ENCODE measurements at places on chromosomes 3 and 15.

DNA sequence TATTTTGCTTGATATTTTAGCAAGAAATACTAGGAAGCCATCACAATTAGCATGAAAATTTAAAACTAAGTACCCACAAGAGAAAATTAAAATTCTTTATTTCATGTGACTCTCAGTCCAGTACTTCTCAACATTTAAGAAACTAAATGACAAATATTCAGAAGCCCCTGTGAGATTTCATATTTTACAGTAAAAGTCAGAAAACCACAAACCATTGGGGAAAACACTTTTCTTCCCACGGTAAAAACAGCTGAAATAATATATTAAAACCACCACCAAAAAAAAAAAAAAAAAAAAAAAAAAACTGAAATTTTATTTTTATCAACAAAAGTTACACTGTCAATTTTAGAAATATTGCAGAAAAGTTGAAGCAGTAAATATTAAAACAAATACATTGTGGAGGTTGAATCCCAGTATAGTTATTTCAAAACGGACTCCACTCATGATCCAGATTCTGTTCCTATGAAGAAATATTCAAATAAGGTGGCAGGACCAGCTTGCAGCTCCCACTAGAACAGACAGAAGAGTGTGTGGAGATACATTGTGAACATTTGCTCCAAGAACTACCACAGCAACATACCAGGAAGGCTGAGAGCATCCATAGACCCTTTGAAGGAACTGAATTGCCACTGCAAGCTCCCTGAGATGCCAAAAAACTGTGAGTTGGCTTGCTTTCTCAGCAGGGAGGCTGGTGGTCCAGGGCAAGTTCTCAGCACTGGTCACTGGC, 308.2 kb downstream of the CTNNB1 start:
- no peak for DNase-seq

DNA sequence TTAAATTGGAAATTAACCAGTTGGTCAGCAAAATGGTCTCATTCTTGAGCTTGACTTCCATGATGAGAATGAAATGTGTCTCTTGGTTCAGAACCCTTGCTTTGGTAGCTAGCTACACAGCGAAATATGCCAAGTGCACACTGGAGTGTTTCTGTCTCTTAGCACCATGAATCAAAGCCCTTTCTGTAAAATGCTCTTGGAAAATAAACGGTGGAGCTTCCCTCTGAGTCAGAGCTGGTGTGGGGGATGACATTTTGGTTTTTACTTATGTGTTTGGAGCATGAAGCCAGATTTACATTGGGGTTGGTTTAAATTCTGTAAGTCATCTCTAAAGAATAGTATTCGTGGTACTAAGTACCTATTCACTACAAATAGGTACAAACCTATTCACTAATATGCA, 85.1 kb upstream of the NANOGP8 start:
- no peak for DNase-seq

DNA sequence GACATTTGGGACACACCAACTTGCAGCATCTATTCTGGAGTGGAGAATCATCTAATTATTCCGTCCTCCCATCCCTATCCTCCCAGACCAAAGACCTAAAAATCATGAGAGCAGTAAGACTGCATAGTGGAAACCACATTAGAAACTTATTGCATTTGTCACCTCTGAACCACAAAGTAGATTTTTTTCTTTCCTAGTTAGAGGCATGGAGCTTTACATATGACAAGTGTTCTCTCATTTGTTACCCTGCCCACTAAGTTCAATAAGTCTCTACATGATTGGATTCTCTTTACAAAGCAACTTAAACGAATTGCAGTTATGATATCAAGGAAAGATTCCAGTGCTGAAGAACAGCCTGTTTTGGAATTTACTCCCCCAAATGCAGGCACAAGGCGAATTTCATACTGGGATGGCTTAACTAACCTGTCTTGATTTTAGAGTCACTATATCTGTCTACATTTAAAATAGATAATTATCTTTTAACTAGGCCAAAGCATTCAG, 42.3 kb upstream of the LRRFIP2 start:
- peak; percentile 43 for DNase-seq

GRCh38 chr3:36686516-36686915, 77.8 kb downstream of the DCLK3 start:
- DNase-seq: no peak

- DNase-seq: no peak
These were observed 2.1 kb upstream of the ISY1 start for GRCh38 chr3:129162729-129163579.

GRCh38 chr3:125479091-125479490, 40.9 kb downstream of the SNX4 start:
- DNase-seq: no peak

DNA sequence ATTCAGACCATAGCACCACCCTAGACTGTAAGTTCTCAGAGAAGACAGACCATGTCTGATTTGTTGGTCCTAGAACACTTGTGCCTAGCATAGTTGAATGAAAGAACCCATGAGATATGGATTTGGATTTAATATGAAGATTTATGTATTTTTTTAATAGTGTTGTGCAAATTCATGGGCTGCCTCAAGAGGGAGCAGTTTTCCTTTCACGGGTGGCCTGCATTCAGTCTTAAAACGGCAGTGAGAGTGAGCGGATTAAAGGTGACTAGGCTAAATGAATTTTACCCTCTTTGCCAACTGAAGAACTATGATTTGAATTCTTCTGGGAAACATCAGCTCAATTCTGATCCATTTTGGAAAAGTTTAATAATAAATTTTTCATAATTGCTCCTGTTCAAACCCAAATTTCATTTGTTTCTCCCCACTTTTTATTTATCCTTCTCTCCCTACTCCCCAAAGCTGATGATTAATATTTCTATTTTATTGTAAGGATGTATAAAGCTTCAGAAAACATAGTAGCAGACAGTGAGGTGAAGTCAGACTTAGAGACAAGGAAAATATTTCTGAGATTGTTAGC, 67.3 kb downstream of the MORC1 start:
- no peak for DNase-seq

DNA sequence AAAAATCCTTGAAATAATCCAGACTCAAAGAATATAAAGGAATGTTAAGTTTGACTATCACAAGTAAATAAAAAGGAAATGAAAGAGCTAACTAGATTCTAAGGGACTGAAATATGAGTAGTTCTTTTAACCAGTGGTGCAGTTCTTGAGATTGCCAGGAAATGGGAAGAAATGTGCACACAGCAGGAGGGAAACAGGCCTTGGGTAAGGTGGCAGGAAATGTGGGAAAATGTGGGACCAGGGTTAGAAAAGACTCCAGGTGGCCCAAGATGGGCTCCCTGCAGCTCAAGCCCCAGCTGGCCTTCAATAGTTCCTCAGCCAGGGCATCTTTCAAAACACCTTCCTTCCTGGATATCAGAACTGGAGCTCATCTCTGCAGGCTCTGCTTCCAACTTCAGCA, 181.3 kb downstream of the ISL2 start:
- DNase-seq: no peak

DNA sequence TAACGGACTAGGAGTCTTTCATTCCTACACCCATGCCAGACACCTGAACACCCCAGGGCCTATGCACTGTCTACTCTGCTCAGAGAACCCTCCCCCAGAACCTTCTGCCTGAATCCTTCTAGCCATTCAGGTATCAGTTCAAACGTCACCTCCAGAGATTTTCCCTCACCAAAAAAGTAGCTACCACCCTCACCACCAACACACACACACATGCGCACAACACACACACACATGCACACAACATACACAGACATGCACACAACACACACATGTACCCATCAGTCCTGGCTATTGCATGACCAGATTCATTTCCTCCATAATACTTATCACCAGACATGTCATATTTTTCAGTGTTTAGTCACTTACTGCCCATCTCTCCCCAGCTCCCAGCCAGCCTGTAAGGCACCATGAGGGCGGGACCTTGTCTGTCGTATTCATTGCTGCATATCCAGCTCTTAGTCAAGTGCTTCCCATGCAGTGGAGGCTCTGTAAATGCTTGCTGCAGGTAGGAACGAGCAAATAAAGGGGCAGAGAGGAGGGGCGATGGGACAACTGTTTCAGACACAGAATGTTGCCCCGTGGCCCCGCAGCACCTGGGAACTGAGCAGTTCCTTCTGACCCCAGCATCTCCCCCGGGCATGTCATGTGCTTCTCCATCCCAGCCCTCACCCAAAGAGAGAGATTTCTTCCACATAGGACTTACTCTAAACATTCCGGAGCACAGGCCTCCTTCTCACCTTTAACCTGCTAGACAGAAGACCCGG, 29.2 kb downstream of the XXYLT1 start:
- no peak for DNase-seq

DNA sequence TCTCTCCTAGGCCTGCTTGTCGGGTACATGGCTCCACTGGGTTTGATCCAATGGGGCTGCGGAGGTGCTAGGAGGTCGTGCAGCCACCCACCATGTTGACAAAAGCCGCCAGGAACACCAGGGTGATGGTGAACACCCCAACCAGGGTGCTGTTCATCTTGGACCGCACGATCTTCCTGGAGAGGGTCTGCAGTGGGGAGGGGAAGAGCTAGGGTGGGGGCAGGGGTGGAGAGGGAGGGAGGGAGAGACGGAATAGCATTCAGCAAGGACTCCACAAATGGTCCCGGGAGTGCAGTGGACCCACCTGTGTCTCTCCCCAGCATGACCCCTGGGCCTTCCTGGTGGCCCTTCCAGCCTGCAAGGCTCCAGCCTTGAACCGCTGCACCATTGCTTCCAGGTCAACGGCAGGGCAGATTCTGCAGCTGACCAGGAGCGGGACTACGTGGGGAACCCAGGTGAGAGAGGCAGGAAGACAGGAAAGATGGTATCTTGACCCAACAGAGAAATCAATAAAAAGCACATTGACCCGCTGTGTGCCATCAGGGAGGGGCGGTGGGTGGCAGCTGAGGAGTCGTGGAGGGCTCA, 102.3 kb downstream of the SEC22A start:
- DNase-seq: no peak

- DNase-seq: no peak
These were observed 4.9 kb downstream of the ISL2 start for GRCh38 chr15:76341366-76342057.

DNA sequence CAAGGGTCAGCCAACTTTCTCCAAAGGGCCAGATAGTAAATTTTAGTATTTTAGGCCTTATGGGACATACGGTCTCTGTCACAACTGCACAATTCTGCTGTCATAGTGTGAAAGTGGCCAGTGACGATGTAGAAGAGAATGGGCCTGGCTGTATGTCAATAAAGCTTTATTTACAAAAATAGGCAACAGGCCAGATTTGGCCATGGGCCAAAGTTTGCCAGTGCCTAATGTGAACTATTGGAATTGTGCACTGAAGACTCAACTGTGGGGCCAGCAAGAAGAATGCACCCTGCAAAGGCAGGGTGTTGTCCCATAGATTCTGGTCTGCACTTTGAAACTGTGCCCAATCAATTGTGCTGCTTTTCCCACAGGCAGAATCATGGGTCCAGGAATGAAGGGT, 69.4 kb upstream of the PRR23E start:
- DNase-seq: no peak

DNA sequence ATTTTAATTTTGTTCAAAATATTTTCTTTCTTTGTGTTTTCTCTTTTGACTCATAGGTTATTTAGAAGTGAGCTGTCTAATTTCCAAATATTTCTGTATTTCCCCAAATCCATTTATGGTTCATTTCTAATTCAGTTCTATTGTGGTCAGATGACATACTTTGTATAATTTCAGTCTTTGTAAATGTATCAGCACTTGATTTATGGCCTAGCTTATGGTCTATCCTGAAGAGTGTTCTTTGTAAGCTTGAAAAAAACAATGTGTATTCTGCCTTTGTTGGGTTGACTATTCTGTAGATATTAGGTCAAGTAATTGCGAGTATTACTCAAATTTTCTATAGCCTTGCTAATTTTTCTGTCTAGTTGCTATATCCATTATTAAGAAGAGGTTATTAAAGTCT, 311.2 kb downstream of the OCA2 start:
- DNase-seq: no peak

DNA sequence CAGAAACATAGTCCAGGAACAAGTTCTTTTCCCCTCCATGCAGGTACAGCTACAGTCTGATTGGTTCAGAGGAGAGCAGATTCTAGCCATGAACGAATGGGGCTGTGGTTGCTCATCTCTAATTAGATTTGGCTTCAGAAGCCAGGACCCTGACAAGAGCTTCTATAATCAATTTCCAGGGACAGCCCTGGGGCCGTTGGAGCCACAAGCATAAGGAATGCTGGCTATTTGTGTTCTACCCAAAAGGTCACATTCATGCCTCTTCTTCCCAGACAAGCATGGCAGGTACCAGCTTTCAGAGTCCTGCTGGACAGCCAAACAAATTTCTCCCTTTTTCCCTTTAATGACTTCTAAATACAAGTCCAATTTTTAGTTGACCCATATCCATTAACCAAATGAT, 215.5 kb upstream of the LRTM1 start:
- DNase-seq: no peak

DNA sequence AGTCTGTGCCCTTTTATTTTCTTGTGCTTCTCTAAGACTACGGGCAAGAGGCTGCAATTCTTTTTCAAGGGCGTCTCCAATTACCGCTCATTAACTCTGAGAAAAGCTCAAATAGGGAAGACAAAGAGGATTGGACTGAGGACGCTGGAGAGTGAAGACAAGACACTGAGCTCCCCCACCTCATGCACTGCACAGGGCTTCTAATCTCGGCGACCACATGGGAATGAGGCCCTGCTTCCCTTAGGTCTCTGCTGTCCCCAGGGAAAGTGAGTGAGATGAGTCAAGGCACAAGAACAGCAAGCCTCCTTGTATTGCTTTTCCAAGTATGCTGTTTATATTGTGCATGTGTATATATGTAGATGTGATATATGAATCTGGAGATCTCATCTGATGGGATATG, 392.2 kb upstream of the CFAP20DC start:
- DNase-seq: no peak

Measured in CD4-positive, alpha-beta T cell treated with Interleukin-1 beta for 1 hour (primary cell).